ENCODE measurements at places on chromosomes 7 and 10.

GRCh38 chr7:155449008-155449868, 8.7 kb upstream of the EN2 start:
- no peak for DNase-seq

- no peak for DNase-seq
These were observed 51.0 kb downstream of the PTTG1IP2 start for GRCh38 chr7:90520484-90520883.

- DNase-seq: no peak
These were observed 60.6 kb upstream of the AUTS2 start for GRCh38 chr7:69537691-69538090.

DNA sequence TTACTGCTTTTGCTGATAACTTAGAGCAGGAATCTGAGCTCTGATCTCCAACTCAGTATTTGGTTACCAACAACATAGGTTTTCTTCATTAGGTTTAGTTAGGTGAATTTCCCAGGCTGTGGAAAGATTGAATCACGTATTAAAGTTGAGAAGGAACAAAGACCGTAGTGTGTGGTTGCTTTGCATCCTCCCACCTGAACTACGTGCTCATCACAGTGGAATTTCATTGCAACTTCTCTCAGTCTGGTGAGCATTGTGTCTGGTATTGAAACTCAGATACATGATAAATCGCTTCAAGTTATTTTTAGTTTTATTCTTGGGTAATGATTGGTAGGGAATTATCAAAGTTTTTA, 139.4 kb upstream of the AKR1E2 start:
- no peak for DNase-seq

GRCh38 chr10:93722550-93722949, 20.2 kb upstream of the FRA10AC1 start:
- no peak for DNase-seq

GRCh38 chr10:96548589-96548988, 34.9 kb upstream of the TLL2 start:
- no peak for DNase-seq

- DNase-seq: no peak
These were observed 109.4 kb upstream of the C7orf33 start for GRCh38 chr7:148481147-148481526.

- no peak for DNase-seq
These were observed 97.8 kb upstream of the BTBD16 start for GRCh38 chr10:122173337-122173736.

DNA sequence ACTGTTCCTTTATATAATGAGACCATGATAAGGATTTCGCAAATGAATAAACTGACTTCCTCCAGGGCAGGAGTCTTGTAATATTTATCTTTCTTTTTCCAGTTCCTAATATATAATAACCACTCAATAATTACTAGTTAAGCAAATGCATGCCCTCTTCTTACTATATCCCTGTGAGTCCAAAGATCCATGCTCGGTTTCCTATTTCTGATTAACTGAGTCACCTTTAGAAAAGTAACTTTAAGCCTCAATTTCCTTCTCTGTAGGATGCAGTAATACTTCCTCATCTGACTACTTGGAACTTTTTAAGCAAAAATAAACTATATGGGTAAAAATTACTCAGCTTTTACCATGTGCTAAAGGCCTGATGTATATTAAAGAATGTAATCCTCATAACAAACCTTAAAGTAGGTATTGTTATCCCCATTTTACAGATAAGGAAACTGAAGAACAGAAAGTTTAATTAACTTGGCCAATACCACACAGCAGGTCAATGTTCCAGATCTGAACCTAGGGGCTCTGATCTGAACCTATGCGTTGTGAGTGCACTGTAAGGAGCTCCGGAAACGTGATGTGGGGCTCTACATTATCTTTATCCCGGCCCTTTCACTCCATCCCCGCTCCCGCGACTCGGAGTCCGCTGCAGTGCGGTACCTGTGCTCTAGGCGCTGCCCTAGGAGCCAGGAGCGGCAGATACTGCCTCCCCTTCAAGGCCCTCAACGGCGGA, 458 bp downstream of the COX15 start:
- DNase-seq: no peak

DNA sequence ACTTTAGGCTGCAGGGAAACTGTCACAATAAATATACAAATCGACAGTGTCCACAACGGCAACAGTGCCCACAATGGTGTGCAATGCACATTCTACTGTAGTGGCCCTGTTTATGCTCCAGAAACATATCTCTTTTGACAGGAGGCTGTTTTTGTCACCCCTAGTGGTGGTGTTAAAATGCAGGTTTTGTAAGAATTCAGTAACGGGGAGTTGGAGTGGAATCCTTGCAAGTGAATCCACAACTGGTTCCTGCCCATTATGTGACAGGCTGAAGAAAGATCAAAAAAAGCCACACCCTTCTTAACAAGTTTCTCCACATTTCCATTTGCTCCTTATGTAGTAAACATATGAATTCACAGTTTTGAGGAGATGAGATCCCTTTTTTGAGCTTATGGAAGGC, 58.5 kb downstream of the BEND7 start:
- DNase-seq: no peak

DNA sequence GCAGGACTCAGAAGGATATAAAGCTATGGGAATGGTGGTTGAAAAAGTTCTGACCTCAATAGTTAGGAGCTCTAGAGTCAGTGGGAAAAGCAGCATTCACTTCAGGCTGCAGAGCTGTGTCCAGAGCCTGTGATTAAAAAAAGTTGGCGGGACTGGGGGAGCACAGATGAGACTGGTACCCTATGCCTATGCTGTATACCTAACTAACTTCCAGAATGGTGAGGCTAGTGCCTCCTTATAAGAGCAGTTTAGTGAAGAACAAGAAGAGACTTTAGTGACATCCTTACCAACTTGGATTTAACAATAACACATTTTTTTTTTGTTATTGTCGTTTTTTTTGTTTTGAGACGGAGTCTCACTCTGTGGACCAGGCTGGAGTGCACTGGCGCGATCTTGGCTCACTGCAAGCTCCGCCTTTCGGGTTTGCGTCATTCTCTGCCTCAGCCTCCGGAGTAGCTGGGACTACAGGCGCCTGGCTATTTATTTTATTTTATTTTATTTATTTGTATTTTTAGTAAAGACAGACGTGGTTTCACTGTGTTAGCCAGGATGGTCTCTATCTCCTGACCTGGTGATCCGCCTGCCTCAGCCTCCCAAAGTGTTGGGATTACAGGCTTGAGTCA, 6.6 kb upstream of the ZNF282 start:
- no peak for DNase-seq

- DNase-seq: no peak
These were observed 651 bp downstream of the MYO3A start for GRCh38 chr10:25934621-25935139.

GRCh38 chr7:42285383-42285824, 48.4 kb upstream of the GLI3 start:
- no peak for DNase-seq

GRCh38 chr7:4840079-4840501, 21.7 kb downstream of the PAPOLB start:
- DNase-seq: no peak

DNA sequence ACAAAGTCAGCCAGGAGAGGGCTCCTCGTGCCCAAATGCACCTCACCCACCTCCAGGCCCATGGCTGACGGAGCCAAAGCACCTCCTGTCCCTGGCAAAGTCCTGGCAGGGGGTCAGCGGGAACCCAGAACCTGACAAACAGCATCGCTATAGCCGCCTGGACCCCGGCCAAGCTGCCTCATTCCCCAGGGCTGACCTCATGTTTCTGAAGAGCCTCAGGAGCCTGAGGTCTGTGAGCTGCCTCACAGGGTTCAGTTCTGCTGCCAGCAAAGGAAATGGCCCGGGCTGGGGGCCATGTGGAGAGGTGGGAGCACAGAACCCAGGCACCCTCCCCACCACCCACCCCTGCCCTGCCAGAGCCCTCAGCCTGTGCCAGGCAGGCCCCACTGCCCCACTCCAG, 4.2 kb upstream of the NANOS1 start:
- DNase-seq: no peak

GRCh38 chr7:50645186-50645585, 80.0 kb upstream of the DDC start:
- DNase-seq: peak; percentile 26

GRCh38 chr7:75957021-75957736, 37.2 kb downstream of the TMEM120A start:
- DNase-seq: no peak

DNA sequence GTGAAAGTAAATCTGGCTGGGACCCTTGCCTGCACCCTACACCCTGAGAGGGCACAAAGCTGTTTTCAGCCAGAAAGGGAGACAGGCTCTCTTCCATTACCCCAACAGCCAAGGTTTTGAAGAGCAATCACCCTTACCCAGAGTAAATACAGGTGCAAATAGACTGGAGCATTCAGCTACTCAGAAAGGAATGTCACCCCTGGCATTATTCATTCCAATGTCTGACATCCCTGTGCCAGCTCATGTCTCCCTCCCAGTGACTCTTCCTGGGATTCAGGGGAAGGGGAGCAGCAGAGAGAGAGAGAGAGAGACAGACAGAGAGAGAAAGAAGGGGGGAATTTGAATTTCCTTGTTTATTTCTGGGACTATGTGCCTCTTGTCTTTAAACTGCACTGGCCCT, 611.8 kb downstream of the SORCS3 start:
- DNase-seq: no peak

GRCh38 chr10:99560277-99561126, 27.8 kb downstream of the NKX2-3 start:
- peak; percentile 68 for DNase-seq

- no peak for DNase-seq
These were observed 89.2 kb downstream of the BMS1 start for GRCh38 chr10:42871823-42872222.

DNA sequence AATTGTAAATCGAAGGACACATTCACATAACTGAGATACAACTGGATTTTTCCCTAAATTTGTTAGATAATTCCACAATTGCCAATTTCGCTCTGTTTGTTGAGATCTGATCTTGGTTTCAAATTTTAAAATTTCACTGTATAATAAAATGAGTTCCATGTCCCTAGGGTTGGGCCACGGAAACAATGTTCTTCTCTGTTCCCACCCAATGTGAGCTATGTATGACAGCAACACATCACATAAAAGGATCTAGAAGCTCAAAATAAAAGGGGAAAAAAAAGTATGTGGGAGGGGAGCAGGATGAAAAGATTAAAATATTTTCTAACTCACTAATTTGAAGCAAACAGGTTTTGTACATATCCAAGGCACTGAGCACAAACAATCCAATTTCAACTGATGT, 287.8 kb upstream of the MKLN1 start:
- DNase-seq: no peak

DNA sequence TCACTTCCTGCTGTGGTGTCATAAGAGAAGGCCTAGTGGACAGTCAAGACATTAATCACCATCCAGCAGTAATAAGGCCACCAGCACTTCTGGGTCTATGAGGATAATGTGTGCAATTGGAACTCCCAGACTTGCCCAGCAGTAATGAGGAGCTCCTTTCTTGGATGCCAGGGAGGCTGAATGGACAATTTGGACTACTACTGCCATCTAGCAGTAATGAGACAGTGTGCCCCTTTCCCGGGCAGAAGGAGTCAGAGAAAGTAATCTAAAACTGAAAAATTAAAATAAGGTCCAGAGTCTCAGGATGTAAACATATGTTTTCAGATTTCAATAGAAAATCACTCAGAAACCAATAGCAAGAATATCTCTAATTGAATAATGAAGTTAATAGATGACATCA, 400.4 kb downstream of the CDC14C start:
- no peak for DNase-seq

- no peak for DNase-seq
These were observed 8.2 kb downstream of the FOXP2 start for GRCh38 chr7:114422507-114423501.

DNA sequence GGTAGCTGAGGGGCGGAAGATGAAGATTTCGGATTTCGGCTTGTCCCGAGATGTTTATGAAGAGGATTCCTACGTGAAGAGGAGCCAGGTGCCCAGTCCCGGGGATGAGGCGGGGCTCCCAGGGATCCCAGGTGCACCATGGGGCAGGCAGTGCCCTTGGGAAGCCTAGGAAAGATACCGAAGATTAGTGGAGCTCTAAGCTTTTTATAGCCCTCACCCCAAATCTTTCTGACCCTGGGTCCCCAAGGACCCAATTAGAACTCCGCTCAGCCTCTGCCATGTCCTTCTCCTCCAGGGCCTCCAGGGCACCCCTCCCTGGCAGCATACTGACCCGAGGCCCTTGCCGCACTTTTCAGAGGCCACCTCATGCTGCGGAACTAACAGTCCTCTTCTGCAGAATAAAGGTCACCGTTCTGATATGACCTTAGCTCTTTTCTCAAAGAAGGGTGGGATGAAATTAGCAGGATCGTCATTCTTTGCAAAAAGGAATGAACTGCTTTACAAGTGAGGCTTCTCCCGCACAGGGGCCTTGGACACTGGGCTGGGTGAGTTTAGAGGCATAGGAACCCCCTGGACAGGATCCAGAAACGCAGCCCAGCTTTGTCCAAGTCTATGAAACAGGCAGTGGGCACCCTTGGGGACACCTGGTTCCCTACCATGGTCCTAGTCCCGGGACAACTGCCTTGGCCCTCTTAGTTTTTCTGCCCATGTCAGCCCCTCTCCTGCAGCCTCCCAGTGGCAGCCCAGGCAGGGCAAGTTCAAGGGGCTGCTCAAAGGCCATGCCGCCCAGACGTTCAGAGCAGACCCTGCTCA, 17.9 kb upstream of the CSGALNACT2 start:
- no peak for DNase-seq

DNA sequence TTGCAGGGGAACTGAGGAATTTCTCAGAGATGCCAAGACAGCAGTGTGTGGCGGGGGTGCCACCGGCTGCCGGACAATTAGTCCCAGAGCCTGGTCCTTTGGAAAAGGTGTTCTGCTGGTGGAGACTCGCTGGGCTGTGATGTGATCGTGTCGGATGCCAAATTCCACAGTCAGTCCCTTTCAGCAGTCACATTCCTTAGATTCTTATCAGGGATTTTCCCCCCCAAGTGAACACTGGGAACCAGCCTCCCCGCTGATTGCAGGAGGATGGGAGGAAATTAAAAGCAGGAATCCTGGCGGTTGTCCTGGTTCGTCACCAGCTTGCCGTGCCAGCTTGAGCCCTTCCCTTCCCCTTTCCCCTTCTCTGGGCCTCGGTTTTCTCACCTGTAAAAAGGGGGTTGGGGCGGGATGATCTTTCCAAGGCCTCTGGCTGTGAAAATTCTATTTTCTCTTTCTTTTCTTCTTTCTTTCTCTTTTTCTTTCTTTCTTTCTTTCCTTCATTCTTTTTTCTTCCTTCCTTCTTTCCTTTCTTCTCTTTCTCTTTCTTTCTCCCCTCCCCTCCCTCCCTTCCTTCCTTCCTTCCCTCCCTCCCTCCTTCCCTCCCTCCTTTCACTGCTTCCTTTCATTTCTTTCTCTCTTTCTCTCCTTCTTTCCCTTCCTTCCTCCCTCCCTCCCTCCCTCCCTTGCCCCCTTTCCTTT, 39.6 kb downstream of the COL26A1 start:
- DNase-seq: no peak

GRCh38 chr10:70221030-70221429, 12.2 kb downstream of the PPA1 start:
- DNase-seq: no peak

DNA sequence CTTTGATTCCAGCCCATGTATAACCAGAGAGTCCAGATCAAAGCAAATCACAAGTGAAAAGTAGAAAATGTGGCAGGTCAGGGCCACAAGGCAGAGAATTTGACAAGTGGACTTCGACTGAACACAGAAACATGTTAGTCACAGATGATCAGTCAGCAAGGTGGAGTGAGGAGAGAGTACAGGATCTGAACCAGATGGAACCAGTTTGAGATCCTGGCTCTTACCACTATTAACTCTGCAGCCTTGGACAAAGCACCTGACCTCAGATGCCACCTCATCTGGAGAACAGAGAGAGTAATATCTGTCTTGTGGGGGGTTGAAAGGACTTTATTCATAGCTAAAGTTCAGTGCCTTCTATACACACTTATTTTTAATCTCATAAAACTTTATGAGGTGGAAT, 4.4 kb downstream of the MRLN start:
- DNase-seq: no peak

GRCh38 chr10:110176141-110177030, 31.0 kb upstream of the MXI1 start:
- no peak for DNase-seq

Measured in stimulated activated effector memory CD8-positive, alpha-beta T cell treated with anti-CD3 and anti-CD28 coated beads, Interleukin-12 subunit alpha, Interleukin-12 subunit beta, amount 100 ng/mL, for 72 hours (primary cell).